Activated CD4-positive, alpha-beta T cell treated with anti-CD3 and anti-CD28 coated beads, Interleukin-2, amount 10 ng/mL, durations not matched to agents 7 days and 5 days (primary cell): ENCODE measurements at places on chromosomes 16 and 17. TPM values are rescaled to one million over a fixed set of nuclear protein-coding genes. Genes with fewer than 3 reads are reported as not detected.
A peak's percentile ranks its signal among the peaks of the same experiment; 100 is the strongest.

DNA sequence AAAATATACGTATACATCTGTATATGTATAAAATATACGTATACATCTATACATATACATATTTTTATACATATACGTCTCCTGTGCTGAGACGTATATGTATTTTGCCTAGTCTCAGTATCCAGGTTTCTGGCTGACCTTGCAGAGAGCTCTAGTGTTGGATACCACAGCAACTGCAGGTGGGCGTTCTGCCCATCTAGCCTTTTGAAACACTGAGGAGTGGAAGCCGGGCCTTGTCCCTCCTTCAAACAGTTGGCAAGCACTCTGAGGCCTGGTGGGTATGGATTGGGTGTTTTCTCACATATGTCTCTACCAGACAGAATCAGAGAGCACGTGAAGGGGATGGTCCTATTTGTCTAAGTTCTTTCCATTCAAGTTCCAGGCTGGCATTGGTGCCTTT is 39.4 kb upstream of the MRC2 start:
- H3K27ac ChIP-seq, result no peak overlapping the region
- H3K4me1 ChIP-seq, result no peaks in the 10 kb centered on the region
- DNase-seq, result no peak
- peaks cover 25% of the 10 kb centered on the region for H3K36me3 ChIP-seq
- no peak overlapping the region for H3K4me3 ChIP-seq

- no peak for DNase-seq
- no peak overlapping the region for H3K27ac ChIP-seq
Observed at GRCh38 chr17:32769846-32770245, 107.1 kb downstream of the MYO1D start.

DNA sequence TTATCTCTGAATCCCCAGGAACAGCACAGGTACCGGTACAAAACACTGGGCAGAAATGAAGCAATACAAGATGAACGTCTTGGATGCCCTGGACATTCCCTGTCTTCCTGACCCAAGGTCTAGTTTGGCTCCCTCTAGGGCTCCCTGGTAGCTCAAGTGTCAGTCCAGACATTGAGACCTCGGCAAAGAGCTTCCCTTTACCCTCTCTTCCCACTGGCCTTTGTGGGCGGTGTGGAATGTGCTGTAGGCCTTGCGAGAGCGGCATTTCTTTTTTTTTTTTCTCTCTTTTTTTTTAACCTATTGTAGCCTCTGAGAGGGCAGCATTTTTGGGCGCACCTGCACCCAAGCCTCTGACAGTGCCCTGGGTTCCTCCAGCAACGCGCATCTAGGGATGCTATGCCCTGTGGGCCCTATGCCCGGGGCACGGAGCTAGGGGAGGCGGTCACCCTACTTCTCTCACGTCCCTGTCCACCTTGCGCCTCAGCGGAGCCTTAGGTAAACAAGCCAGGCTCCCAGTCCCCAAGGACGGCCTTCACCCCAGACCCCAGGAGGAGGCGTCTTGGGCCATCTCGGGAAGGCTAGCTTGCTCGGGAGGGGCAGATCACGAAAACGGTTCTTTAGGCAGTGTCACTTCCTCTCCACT is 1.2 kb upstream of the NFATC3 start:
- H3K36me3 ChIP-seq, result peaks cover 45% of the 10 kb centered on the region
- H3K27me3 ChIP-seq, result no peaks in the 10 kb centered on the region
- H3K4me1 ChIP-seq, result peaks cover 66% of the 10 kb centered on the region
- peak overlapping the region; percentile 94 for H3K27ac ChIP-seq

DNA sequence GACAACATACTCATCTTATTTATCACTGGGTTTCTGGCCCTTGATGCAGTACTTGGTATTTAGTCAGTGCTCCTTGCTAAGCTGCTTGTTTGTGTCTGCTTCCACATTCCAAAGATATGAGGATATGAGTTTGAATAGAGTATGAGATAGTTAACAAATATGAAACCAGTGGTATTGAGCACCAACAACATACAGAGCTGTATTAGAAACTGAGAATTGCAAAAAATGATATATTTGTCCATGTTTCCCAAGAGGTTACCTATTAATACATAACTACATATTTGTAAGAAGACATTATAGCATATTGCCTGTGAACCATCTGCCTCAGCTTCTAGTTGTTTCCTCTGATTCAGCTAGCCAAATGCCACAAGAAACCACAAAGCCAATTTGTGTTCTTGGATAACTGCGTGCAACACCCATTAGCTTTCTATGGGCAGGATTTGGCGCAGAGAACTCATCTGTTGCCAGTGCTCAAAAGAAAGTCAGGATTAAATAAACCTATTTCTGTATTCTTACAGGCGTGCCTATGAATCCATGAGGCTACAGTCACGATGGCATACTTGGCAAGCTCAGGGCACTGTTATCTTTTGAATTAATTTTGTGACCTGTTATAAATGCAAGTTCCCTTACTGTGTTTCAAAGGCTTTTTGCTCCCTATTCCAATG is 194.4 kb downstream of the MAP2K6 start:
- no peak overlapping the region for H3K4me3 ChIP-seq
- DNase-seq, result no peak
- no peaks in the 10 kb centered on the region for H3K27me3 ChIP-seq
- H3K4me1 ChIP-seq, result peaks cover 32% of the 10 kb centered on the region
- H3K27ac ChIP-seq, result no peak overlapping the region

- peaks cover 26% of the 10 kb centered on the region for H3K4me1 ChIP-seq
- no peaks in the 10 kb centered on the region for H3K27me3 ChIP-seq
- H3K36me3 ChIP-seq, result no peaks in the 10 kb centered on the region
- H3K27ac ChIP-seq, result peak overlapping the region; percentile 0
Observed at GRCh38 chr16:67987460-67988160, 7.3 kb upstream of the DPEP3 start.

CEP20 gene
- 46.2 TPM for total RNA-seq
